ENCODE measurements at places on chromosomes 13 and 19.
A peak's percentile ranks its signal among the peaks of the same experiment; 100 is the strongest.

DNA sequence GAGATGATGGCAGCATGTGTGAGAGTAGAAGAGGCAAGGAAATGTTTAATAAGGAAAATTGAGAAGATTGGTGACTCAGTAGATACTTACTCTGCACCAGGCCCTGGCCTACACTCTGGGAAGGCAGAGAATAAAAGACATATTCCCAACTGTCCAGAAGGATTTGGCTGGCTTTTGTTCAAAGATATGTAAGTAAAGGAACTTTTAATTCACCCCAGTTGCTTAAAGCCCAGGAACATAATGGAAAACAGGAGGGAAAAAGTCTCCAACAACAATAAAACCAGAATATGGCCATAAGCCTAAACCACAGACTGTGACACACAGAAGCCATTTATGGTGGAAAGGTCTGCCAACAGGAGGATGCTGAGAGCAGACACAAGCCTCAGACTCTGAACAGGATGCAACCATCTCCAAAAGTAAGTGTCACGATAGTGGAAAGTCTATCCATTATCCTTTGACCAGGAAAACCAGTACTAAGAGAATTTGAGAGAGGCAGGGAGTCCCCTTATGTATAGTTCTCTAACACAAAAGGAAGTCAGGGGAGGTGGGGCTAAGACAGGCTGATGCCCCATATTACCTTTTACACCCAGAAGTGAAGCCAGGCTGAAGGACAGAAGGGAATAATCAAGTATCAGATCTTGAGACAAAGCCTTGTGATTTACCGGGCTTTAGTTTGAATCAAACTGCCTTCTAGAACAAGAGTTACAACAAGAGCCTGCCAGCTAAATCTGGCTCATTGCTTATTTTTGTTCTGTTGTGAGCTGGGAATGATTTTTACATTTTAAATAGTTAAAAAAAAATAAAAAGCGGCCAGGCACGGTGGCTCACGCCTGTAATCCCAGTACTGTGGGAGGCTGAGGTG, 169.5 kb upstream of the STARD13 start:
- peaks cover 10% of the 10 kb centered on the region for H3K4me1 ChIP-seq
- H3K36me3 ChIP-seq, result no peaks in the 10 kb centered on the region
- no peak overlapping the region for H3K27ac ChIP-seq
- DNase-seq, result no peak

DNA sequence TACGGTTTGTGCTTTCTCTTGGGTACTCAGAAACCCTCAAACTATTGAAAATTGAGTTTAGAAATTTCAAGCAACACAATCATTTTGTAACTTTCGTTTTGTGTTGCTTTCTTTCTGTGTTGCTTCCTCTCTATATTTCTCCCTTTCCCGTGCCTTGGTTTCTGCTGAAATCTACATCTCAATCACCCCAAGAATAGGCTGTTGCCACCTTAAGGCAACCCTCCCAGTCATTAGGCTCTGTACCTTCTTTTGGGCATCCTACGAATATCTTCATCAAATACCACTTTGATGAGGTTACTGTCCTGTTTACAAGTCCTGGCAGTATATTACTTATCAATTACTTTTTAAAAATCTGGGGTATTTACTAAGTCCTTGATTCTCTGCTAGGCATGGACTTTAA, 621.6 kb downstream of the GPC6 start:
- no peaks in the 10 kb centered on the region for H3K36me3 ChIP-seq
- H3K27me3 ChIP-seq, result no peaks in the 10 kb centered on the region
- H3K27ac ChIP-seq, result no peak overlapping the region
- DNase-seq, result no peak
- H3K4me3 ChIP-seq, result no peak overlapping the region
- no peaks in the 10 kb centered on the region for H3K4me1 ChIP-seq

DNA sequence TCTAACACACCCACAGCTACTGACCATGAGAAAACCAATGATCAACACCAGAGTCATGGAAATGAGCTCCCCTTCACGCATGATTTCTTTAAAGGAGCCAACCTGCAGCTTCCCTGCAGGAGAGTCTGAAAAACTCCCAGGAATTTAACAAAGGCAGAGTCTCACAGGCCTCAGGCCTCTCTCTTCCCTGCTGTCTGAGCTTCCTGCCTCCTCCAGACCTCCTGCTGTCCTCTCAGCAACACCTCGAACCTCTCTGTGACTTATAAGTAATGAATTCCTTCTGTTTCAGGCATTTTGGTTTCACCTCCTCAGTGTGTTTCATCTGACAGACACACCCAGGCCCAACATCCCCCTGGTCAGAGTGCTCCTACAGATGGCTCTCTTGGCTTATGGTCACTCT, 1044.4 kb downstream of the UQCRFS1 start:
- no peaks in the 10 kb centered on the region for H3K27me3 ChIP-seq
- no peak overlapping the region for H3K4me3 ChIP-seq
- DNase-seq, result no peak
- peaks cover 11% of the 10 kb centered on the region for H3K4me1 ChIP-seq

DNA sequence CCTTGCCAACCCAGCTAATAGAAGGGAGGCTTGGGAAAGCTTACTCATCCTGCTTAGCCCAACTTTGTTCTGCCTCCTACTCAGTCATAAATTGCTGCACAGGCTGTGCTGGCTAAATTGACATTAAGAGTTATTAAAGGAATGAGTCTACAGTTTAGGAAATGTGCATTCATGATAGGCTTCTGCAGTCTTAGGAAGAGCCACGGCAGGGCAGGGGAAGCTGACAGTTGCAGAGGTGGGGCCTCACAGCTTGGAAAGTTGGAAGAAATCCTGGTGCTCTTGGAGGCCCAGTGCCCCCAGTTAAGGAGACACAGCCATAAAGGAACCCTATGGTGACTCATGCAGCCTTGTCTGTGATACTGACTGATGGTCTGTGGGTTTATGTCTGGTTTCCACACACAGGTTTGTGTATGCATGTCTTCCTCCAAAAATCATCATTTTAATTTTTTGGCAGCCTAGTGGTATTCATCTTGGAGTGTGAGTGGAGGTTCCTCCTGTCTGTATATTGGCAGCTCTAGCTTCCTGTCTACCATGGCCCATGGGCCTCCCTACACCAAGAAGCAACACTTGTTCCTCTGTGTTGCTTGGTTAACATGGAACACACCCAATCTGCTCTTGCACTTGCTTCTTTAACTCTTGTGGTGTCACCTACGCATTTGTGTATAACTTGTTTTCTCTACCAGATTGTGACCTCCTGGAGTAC, 135.0 kb upstream of the KL start:
- no peak for DNase-seq
- no peak overlapping the region for H3K27ac ChIP-seq
- H3K27me3 ChIP-seq, result no peaks in the 10 kb centered on the region
- no peaks in the 10 kb centered on the region for H3K4me1 ChIP-seq

- H3K4me1 ChIP-seq, result no peaks in the 10 kb centered on the region
- H3K36me3 ChIP-seq, result no peaks in the 10 kb centered on the region
- peak overlapping the region; percentile 61 for H3K27ac ChIP-seq
- H3K4me3 ChIP-seq, result peak overlapping the region; percentile 38
- DNase-seq, result no peak
These were observed 17.8 kb upstream of the ADGRE5 start for GRCh38 chr19:14363183-14364097.

GRCh38 chr19:27580906-27581305, 1632.0 kb downstream of the UQCRFS1 start:
- no peak for DNase-seq
- no peaks in the 10 kb centered on the region for H3K36me3 ChIP-seq
- no peak overlapping the region for H3K4me3 ChIP-seq
- H3K27me3 ChIP-seq, result no peaks in the 10 kb centered on the region
- H3K27ac ChIP-seq, result no peak overlapping the region
- H3K4me1 ChIP-seq, result no peaks in the 10 kb centered on the region

GRCh38 chr19:23509686-23510450, 114.6 kb upstream of the ZNF91 start:
- H3K27me3 ChIP-seq, result no peaks in the 10 kb centered on the region
- DNase-seq, result no peak
- no peak overlapping the region for H3K4me3 ChIP-seq
- H3K36me3 ChIP-seq, result no peaks in the 10 kb centered on the region

- H3K4me3 ChIP-seq, result no peak overlapping the region
- no peak overlapping the region for H3K27ac ChIP-seq
- no peaks in the 10 kb centered on the region for H3K27me3 ChIP-seq
- H3K36me3 ChIP-seq, result peaks cover 34% of the 10 kb centered on the region
- peaks cover 8% of the 10 kb centered on the region for H3K4me1 ChIP-seq
- peak; percentile 93 for DNase-seq
These were observed 8.6 kb upstream of the TYK2 start for GRCh38 chr19:10388957-10389356.

DNA sequence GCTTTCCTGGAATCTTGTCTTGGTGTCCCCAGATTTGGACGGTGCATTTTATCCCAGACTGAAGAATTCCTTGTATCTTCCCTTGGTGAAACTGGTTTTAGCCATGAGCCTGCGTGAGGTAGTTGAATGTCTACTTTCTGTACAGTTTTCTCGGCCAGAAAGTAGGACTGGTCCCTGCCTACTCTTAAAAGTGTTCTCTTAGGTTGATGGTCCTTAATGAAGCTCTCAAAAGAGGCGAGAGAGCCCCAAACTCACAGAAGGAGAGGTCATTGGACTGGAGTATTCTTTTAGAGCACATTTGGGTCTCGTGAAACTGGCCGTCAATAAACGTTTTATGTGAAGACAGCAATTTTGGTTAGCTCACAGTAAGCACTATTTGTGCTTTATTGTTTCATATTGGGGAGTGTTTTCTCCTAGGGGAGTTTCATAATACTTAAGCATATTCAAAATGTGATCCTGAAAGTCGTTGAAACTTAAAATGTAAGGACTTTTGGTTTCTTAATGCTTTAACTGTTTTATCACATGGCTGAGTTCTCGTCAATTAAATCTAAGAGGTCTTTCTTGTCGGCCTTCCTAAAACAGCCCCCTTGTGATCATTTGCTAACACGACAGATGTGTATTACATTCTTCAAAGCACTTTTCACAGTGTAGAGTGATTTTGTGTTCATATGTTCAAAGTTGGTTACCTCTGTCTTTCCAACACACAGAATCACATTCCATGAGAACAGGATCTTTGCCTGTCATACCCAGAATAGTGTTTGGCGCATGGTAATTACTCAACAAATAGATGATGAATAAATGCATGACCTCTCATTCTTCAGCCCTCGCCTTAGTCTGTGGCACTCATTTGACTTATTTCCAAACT, 889 bp downstream of the GTF2F2 start:
- no peaks in the 10 kb centered on the region for H3K36me3 ChIP-seq
- H3K4me3 ChIP-seq, result peak overlapping the region; percentile 95
- peaks cover 35% of the 10 kb centered on the region for H3K4me1 ChIP-seq
- no peaks in the 10 kb centered on the region for H3K27me3 ChIP-seq

DNA sequence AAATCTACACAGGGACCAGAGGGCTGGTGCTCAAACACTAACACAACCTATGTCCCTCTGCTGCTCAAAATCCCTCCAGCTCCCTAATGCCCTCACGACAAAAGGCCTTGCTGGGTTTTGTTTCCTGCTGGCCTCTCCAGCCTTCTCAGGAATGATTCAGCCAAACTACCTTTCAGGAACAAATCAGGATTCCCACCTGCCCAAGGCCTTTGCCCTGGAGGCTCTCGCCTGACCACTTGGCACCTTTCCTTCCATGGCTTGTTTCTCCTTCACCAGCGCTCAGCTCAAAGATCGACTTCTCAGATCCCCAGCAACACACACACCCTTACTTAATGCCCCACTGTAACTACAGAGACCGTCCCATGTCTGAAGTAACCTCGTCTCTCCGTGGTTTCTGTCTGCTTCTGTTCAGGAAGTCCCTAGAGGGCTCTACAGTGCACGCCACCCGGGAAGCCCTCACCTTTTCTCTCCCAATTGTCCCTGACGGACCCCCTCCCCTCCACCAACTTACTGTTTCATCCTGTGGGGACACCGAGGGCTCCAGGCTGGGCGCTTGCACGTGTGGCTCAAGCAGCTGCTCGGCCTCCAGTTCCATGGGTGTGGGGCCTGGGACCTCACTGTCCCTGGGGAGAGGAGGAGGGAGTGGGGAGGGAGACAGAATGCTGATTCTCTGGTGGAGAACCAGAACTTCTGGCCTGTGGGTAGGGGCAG, 3.2 kb upstream of the SIX5 start:
- H3K36me3 ChIP-seq, result peaks cover 41% of the 10 kb centered on the region
- peak overlapping the region; percentile 90 for H3K27ac ChIP-seq
- H3K27me3 ChIP-seq, result no peaks in the 10 kb centered on the region
- no peak for DNase-seq
- H3K4me3 ChIP-seq, result no peak overlapping the region

DNA sequence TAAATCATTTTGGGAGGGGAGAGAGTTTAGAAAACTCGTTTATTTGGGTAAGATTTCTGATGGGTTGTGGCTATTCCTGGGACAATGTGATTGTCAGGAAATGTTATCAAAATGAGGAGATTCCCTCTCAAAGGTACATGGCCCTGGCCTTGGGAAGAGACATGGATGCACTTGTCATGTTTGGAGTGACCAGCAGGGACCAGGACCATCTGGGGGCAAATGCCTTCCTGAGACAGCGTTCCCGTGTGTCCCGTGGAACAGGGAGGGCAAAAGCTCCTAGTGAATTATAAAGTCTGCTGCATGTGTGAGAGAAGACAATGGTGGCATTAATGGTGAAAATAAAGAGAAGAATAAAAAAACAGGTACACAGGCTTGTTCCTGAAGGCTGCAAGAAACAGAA, 317.3 kb downstream of the ZNF536 start:
- H3K4me1 ChIP-seq, result peaks cover 2% of the 10 kb centered on the region
- no peak overlapping the region for H3K27ac ChIP-seq
- H3K27me3 ChIP-seq, result no peaks in the 10 kb centered on the region
- DNase-seq, result no peak

- H3K4me3 ChIP-seq, result no peak overlapping the region
- H3K4me1 ChIP-seq, result peaks cover 42% of the 10 kb centered on the region
- no peak overlapping the region for H3K27ac ChIP-seq
- H3K27me3 ChIP-seq, result no peaks in the 10 kb centered on the region
These were observed 86.6 kb downstream of the STK24 start for GRCh38 chr13:98490195-98490836.

DNA sequence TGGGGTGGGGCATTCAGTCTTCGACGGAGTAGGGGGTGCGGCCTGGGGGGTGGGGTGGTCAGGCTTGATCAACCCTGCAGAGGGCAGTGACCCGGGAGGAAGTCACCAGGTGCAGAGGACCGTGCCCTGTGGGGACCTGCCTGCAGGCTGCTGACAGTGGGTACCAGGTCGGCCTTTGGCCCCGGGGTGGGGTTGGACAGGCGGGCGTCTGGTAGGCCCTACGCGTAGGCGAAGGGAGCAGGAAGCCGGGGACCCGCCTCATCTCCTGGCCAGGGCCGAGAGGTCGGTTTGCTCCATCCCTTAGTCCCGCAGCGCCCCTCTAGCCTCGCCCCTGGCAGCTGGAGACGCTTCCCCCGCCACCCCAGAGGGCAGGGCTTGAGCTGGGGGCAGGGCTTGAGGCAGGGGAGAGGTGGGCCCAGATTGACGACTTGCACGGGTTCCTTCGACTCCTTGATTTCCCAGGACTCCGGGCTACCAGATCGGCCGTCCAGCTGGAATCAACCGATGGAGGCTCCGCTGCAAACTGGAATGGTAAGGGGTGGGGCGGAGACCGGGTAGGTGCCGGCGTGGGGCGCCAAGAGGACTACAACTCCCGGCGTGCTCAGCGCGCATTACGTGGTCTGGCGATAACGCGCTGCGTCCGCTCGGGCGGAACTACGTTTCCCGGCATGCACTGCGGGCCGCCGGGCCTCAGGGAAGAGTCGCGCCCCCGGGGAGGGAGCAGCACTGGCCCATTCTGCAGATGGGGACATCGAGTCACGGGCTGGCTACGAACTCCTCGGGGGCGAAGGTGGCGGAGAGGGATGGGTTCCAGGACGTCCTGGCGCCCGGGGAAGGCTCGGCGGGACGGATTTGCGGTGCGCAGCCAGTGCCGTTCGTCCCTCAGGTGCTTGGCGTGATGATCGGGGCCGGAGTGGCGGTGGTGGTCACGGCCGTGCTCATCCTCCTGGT, at the start of gene PNPLA6:
TSS of gene PNPLA6 (plus strand) at position 671 of the 951 bp plus-strand sequence. CDS start at position 743, 72 bp downstream.
- H3K27me3 ChIP-seq, result no peaks in the 10 kb centered on the region
- peak within 1 kb of the TSS; percentile 80 for H3K4me3 ChIP-seq
- DNase-seq, result peak; percentile 90
- peak within 1 kb of the TSS; percentile 80 for H3K27ac ChIP-seq

Measured in tibial nerve (tissue), 4 donors.